Panc1 (cell line): ENCODE measurements at places on chromosomes 7 and 10. TPM values are rescaled to one million over a fixed set of nuclear protein-coding genes. Genes with fewer than 3 reads are reported as not detected.

CPA1 gene
- 7.6 TPM for total RNA-seq

MYL10 gene
- not detected for total RNA-seq

FAM237B gene
- not detected for total RNA-seq

LIPM gene
- not detected for total RNA-seq

NODAL gene
- not detected for total RNA-seq

MYH16 gene
- total RNA-seq: 0.23 TPM

COL1A2 gene
- 1.3 TPM for total RNA-seq

DNA sequence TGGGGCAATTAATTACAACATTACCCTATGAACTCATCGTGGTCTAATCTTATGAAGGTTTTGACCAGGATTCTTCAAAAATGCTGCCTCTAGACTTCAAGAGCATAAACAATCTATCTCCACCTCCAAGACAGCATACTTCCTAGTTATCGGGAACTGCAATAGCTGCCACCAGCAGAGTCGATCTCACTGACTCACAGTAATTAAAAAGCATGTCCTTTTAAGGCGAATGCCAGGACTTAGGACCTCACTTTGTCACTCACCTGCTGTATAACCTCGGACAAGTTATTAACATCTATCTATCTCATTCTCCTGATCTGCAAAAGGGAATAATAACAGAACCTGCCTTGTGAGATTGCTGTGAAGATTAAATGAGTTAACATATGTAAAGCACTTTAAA, 666.0 kb upstream of the COBL start:
- DNase-seq: no peak

- no peak for DNase-seq
These were observed 57.8 kb downstream of the RASGEF1A start for GRCh38 chr10:43209074-43209455.

DNA sequence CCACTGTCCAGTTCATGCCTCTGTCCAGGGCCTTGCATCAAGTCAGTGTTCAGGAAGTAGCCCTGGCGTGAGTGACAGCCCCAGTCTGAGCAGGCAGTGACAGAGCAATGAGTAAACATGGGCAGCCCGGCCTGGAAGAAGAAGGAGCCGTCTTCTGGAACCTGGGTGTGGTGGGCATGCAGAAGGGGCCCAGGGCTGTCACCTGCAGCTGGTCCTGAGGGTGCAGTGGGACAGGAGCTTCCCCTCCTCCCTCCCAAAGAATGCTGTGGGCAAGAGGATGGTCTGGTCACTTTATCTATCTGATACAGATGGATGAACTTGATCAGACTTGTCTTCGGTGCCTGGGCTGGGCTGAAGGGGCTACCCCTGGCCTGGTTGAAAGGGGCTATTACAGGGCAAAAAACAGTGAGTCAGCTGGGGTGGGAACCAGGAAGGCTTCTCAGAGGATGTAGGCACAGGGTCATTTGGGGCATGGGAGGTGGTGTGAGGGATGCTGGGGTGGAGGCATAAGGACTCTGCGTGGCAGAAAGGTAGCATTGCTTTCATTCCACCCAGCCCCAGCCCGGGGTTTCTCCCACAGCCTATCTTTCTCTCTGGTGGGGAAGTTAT, 42.7 kb upstream of the PPIF start:
- no peak for DNase-seq

- DNase-seq: no peak
These were observed 3.3 kb downstream of the TMEM140 start for GRCh38 chr7:135151132-135151531.

DNA sequence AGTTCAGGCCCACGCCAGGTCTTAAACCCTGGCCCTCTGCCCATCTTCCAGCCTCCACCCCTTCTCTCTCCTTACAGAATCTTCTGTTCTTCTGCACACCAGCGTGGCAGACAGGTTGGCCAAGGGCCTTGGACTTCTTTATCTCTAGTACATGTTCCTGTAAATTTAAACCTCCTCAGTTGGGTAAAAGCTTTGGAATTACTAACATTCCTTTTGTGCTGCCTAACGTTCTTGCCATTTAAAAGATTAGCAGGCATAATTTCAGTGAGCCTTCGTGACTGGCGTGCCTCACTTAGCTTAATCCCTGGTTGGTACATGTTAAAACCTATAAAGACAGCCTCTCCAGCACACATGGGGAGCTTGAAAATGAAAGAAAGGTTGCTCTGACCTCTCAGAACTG, 192.2 kb downstream of the CUX1 start:
- no peak for DNase-seq
